Brain (organoid and tissue), 16 donors: ENCODE measurements at places on chromosomes 11 and 22.

DNA sequence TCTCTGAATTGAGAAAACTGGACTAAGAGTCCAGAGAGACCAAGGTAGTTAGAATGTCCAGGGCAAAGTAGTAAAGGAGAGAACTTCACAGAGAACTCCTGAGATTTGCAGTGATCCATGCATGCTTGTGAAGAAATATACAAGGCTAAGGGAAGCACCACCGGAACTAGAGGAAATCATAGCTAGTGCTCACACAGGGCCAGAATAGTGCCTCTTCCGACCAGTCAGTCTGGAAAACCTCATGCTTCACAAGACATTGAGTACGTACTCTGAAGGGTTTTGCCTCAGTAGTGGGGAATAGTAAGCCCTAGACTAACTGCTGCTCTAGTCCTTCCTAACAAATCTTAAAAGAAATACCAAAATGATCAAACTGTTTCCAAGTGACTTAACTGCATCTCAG lies 108.0 kb downstream of the LRRC32 start:
- DNase-seq = no peak

GRCh38 chr11:109432105-109432504 lies 10.1 kb downstream of the C11orf87 start:
- no peak for DNase-seq

DNA sequence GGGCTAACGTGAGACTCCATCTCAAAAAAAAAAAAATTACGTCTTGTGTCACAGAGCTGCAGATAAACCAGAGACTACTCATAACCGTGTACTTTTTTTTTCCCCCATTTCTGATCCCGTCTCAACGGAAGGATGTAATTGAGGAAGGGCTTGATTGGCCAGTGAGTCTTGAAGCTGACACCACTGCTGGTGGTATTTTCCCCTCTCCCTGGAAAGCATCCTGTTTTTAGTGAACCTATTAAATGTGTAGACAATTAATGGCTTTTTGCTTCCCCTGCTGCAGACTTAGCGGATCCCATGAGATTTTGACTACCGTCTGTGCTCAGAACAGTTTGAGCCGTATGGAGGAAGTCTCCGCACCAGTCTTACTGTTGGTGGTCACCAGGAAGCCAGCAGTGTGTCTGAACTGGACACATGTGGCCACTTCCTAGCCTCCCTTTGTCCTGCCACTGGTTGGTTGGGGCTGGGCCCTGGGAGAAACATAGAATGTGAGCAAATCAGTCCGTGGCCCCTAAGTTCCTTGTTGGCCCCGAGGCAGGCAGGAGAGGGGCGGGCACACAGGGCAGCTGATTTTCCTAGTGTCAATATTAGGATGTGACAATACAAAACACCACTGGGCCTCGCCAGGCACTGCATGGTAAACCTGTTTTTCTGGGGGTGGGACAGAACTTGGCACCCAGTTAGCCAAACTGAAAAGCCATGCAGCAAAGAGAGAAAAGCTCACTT lies 3.1 kb downstream of the BIK start:
- DNase-seq = no peak

- no peak for DNase-seq
These were observed 75.8 kb downstream of the GAB2 start for GRCh38 chr11:78341841-78342240.

DNA sequence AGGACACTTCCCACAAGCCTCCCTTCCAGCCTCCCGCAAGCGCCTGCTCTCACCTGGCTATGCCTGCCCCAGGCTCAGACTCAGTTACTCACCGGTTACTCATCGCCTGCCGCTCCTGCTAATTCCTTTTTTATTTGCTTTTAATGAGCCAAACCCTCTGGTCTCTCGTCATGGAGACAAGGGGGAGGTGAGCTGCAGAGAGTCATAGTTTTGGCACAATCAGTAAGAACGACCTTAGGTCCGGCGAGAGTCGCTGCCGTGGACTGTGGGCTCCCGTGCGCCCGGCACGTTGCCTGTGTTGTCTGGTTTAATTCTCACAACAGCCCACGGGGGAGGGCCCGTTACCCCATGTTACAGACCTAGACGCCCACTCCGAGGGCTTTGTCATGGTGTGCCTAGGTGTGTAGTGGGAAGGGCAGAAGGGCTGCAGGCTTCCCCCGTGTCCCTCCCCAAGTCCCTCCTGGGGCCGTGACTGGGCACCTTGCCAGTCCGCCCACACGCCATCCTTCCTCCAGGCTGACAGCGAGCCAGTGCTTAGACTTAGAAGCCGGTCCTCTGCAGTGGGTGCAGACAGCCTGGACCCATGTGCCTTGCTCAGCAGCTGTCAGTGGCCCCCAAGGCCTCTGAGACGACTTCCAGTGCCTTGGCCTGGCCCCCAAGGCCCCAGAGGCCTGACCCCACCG lies 42.2 kb downstream of the WNT7B start:
- DNase-seq = no peak

GRCh38 chr11:38582756-38583155 lies 1984.7 kb upstream of the RAG2 start:
- no peak for DNase-seq

- DNase-seq = no peak
These were observed 160.5 kb upstream of the TTC12 start for GRCh38 chr11:113153847-113154246.

DNA sequence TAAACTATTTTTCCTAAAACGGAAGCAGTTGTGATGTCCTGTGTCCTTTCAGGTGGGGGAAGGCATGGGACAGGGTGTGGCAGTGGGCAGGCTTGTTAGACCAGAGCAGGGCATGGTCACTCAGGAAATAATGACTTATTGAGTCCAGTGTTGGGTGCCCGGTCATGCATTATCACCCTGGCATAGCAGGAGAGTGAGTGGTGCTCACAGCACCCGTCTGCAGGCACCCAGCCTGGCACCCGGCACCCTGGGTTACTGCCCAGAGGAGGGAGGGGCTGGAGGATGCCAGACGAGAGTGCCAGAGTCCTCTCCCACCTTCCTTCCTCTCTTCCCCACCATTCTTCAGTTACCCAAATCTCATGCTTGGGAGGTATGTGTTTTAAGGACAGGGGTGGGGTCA lies 59.1 kb downstream of the ST3GAL4 start:
- DNase-seq = no peak

- DNase-seq = no peak
These were observed 38.5 kb downstream of the INSC start for GRCh38 chr11:15153231-15153630.

- DNase-seq = peak; percentile 27
These were observed 380.3 kb upstream of the PITPNB start for GRCh38 chr22:28299309-28299708.

GRCh38 chr11:3165152-3165705 lies at the start of gene OSBPL5:
Gene OSBPL5, minus strand, starts transcription at chr11:3165310. Its CDS starts 36,162 bp downstream, at chr11:3129148.
- peak; percentile 91 for DNase-seq

GRCh38 chr11:2301631-2302305 lies at the start of the genes C11orf21 and TSPAN32:
Gene C11orf21, minus strand, starts transcription at chr11:2301918. Its CDS starts 110 bp downstream, at chr11:2301808.
Gene TSPAN32, plus strand, starts transcription at chr11:2302013. Its CDS starts 137 bp downstream, at chr11:2302150.
- no peak for DNase-seq

DNA sequence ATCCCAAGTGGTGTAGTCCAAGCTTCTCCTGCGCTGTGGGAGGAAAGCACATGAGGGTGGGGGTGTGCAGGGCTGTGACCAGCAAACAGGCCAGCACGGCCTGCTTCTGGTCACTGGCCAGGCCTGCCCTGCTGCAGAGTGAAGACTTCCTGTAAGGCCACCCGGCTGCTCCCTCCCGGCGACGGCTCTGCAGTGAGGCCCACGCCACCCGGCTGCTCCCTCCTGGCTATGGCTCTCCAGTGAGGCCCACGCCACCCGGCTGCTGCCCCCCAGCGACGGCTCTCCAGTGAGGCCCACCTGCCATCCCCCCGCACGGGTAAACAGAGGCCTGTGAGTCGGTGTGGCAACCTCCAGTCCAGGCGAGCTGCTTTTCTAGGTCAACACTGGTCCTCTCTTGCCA lies 31.4 kb upstream of the BRSK2 start:
- no peak for DNase-seq

DNA sequence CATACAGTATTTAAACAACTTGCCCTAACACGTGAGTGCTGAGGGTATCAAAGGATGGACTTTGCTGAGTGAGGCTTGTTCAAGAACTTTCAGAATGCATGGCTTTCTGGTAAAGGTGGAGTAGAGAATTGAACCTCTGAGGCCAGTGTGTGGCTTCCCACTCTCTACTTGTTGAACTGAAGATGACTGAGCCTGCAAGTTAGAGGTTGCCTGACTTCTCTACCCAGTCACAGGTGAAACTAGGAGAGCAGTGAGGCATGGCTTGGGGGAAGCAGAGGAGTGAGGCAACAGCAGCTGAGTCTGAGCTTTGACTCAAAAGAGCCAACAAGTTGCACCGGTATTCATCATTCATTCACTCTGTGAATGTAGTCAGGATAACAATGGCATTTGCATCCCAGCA lies 256.4 kb upstream of the SESN3 start:
- DNase-seq = no peak
